CD4-positive, alpha-beta T cell treated with Interleukin-12 subunit alpha and Interleukin-12 subunit beta, for 1 hour (primary cell): ENCODE measurements at places on chromosomes 5 and 9.

- peak; percentile 42 for DNase-seq
Measured at GRCh38 chr5:95973793-95974325, 12.2 kb upstream of the ELL2 start.

- no peak for DNase-seq
Measured at GRCh38 chr9:82052081-82052480, 63.5 kb downstream of the SPATA31D1 start.

DNA sequence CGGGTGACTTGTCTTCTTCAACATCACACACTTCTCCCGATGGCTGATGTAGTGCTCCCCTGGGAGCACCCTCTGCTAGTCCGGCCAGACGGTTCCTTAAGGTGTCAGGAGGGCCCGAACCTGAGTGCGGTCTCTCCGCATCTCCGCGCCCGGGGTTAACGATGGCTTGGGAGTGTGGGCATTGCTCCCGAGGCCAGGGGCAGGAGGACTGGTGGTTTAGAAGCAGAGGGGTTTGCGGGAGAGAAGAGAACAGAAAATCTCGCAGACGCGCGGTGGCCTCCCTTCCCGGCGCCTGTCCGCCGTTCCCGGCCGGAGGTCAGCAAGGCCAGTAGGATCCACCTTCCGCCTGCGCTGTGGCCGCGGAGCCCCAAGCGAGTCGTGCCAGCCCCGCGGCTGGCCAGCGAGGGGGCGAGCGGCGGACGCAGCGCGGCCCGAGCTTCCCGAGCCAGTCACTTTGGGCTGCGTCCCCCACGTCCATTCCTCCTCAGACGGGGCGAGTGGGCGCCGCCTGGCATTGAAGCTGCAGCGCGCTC, 700 bp downstream of the CDO1 start:
- DNase-seq: no peak

- no peak for DNase-seq
Measured at GRCh38 chr9:134536101-134536900, 105.3 kb upstream of the COL5A1 start.
